Fibroblast of skin of scalp (primary cell): ENCODE measurements at places on chromosomes 7 and 10.

- DNase-seq = peak; percentile 94
Measured at GRCh38 chr7:32587411-32587948, 92.2 kb downstream of the AVL9 start.

DNA sequence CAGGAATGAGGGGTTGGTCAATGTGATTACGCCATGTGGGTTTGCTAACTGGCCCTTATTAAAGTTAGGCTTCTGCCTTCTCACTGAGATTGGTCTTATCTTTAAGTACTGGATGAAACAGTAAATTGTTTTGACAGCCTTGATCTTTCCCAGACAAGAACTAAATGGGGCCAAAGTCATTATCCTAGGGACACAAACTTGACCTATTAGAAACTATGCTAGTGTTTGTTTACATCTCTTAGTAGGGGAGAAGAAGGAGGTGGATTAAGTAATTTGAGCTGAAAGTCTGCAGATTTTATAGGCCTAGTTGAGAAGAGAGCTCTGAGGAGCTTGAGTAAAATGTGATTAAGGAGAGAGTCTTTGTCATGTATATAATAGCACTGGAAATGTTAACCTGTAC lies 386.9 kb downstream of the HTR7 start:
- DNase-seq = no peak

DNA sequence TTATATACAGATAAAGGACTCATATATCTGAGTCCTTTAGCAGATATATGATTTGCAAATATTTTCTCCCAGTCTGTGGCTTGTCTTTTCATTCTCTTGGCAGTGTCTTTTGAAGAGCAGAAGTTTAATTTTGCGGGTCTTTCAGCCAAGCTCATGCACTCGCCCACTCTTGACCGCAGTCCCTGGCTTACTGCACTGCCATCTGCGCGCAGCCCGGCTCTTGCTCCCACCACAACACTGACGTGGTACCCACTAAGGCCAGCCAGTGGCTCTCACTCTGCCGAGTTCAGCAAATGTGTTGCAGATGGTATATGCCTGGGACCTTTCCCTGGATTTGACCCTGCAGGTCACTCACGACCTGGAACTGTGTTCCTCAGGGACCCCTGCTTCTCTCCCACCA lies 74.3 kb downstream of the CDH23 start:
- DNase-seq = no peak

DNA sequence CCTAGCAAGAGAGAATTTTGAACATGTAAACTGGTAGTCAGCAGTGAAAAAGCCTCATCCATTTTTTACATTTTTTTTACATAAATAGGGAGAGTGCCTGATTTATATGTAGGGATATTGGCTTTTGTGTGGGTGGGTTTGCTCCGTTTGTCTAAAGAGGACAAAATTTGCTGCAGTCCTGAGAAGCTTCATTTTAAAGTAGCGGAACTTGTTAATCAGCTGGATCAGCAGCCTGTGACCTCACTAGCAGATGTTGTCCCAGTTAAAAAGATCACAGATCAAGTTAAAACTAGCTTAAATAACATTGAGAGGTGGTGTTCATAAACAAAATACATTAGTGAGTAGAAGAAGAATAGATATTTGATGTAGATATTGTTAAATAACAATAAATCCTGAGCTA lies 2.6 kb downstream of the ATRNL1 start:
- no peak for DNase-seq

- DNase-seq = peak; percentile 63
Measured at GRCh38 chr10:28393956-28394568, 91.2 kb upstream of the MPP7 start.

GRCh38 chr10:70481831-70482530 lies 3.4 kb downstream of the PALD1 start:
- DNase-seq = no peak

DNA sequence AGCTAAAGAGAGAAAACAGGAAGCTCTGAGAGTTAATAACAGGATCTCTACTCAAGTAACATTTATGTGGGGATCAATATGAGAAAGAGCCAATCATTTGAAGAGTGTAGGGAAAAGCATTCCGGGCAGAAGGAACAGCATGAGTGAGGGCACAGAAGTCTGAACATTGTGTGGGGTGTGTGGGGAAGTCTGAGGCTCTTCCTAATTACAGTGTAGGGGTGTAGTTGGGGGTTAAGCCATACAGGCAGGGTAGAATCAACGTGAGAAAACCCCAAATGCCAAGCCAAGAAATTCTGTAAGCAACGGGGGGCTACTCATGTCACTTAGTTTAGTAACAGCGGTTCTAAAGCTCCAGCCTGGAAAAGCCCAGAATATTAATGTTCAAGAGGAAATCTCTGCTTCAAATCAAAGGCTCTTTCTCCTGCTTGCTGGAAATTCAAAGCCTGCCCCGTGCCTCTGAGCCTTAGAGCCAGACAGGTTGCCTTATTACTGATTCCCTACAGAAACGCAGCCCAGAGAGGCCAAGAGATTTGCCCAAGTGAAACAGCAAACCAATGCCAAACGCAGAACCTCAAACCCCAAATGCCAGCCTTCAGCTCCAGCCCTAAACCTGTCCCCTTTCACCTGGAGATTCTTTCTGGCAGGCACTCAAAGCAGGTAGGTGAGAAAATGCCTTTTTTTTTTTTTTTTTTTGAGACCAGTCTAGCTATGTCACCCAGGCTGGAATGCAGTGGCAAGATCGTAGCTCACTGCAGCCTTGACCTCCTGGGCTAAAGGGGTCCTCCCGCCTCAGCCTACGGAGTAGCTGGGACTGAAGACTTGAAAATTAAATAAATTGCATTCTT lies 36.1 kb downstream of the DNAJB12 start:
- no peak for DNase-seq

GRCh38 chr7:2687338-2687869 lies 598 bp upstream of the AMZ1 start:
- DNase-seq = peak; percentile 59

- DNase-seq = no peak
Measured at GRCh38 chr7:101911800-101912715, 94.6 kb downstream of the CUX1 start.

GRCh38 chr7:35748371-35748770 lies 52.5 kb upstream of the SEPTIN7 start:
- DNase-seq = no peak

GRCh38 chr7:136179154-136179553 lies 202.0 kb upstream of the MTPN start:
- no peak for DNase-seq

DNA sequence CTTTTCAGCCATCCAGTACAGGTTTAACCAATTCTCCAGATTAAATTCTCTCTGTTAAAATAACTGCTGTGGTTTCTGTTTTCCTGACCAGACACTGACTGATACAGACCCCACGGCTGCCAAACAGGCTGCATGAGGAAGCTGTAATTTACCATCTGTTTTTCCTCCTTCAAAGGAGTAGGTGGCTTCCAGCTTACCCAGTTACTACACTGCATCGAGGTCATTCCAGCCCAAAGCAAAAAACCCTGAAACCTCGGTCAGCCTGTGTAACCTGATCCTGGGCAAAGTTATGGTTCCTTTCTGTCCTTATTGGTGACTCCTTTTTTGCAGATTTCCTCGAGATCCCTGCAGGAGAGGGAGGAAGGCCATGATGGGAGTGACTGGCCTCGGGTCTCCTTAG lies 27.9 kb upstream of the LOXL4 start:
- DNase-seq = no peak

DNA sequence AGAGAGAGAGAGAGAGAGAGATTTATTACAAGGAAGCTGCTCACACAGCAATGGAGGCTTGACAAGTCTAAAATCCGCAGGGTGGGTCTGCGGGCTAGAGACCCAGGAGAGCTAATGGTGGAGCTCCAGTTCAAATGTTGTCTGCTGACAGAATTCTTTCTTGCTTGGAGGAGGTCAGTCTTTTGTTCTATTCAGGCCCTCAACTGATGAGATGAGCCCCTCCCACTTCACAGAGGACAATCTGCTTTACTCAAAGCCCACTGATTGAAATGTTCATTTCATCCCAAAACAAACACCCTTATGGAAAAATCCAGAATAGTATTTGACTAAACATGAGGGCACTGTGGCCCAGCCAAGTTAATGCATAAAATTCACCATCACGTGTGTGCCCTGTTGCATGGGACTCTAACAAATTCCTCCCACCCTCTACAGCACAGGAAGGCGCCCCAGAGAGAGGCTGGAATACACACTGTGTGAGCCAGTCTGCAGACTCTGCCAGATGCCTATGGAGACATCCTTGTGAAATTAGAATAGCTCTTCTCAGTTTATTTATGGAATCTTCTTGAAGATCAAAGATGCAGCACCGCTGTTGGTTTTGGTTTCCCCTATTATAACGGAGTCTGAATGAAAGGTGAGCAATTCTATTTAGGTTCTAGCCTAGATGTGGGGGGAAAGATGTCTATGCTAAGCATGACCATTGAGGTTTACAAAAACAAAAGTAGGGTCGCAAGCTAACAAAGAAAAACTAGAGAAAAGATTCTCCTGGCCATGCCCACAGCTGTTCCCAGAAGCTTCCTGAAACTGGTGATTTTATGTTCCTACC lies 123.0 kb upstream of the SFMBT2 start:
- peak; percentile 38 for DNase-seq

DNA sequence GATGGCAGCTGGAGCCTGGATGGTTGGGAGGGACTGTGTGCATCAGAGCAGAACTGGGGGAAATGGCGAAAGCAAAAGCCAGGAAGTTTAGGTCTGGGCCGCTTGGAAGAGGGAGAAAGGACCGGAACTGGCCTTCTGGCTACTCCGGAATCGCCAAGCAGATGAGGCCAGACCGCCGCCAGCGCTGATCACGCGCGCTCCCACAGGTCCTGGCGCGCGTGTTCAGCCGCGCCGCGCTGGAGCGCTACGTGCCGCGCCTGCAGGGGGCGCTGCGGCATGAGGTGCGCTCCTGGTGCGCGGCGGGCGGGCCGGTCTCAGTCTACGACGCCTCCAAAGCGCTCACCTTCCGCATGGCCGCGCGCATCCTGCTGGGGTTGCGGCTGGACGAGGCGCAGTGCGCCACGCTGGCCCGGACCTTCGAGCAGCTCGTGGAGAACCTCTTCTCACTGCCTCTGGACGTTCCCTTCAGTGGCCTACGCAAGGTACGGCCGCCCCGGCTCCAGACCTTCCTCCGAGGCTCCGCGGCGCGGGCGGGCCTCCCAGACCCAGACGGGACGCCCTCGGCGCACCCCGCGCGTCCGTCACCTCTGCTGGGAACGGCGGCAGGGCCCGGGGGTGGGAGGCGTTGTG lies 2.0 kb downstream of the CYP26C1 start:
- DNase-seq = no peak
